Stimulated activated CD8-positive, alpha-beta memory T cell treated with anti-CD3 and anti-CD28 coated beads, Interleukin-15, amount 100 ng/mL, for 24 hours (primary cell): ENCODE measurements at places on chromosomes 1 and 21.

GRCh38 chr1:44830900-44831304 lies 12.2 kb downstream of the PTCH2 start:
- no peak for DNase-seq

DNA sequence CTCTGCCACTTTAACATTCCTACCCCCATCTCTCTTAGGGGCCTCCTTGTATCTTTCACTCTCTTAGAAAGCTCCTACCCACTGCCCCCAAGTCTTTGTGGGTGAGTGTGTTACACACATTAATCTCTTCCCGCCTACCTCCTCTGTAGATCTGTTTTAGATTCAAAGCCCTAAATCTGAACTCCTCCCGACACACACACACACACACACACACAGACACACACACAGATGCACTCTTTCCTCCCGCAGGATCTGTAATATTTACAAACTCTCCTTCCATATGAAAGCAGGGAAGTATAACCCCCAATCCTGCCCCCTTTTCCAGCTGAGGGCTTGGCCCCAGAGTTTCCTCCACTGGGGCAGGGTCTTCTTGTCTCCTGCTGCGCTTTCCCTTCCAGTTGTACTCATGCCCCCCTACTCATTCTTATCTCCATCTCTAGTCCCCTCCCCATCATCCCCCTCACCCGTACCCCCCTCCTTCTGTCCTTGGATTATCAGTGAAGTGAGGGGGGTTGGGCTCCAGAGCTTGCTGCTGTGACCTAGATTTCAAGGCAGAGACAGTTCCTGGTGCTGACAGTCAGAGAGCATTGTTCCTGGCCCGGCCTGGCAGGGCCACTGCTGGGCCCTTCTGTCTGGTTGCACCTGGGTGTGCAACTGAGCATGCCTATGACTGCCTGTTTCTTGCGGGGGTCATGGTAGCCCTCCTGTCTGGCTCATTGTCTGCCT lies 4.3 kb downstream of the PEA15 start:
- DNase-seq: no peak

GRCh38 chr21:37871121-37871862 lies 45.0 kb downstream of the KCNJ6 start:
- DNase-seq: no peak

DNA sequence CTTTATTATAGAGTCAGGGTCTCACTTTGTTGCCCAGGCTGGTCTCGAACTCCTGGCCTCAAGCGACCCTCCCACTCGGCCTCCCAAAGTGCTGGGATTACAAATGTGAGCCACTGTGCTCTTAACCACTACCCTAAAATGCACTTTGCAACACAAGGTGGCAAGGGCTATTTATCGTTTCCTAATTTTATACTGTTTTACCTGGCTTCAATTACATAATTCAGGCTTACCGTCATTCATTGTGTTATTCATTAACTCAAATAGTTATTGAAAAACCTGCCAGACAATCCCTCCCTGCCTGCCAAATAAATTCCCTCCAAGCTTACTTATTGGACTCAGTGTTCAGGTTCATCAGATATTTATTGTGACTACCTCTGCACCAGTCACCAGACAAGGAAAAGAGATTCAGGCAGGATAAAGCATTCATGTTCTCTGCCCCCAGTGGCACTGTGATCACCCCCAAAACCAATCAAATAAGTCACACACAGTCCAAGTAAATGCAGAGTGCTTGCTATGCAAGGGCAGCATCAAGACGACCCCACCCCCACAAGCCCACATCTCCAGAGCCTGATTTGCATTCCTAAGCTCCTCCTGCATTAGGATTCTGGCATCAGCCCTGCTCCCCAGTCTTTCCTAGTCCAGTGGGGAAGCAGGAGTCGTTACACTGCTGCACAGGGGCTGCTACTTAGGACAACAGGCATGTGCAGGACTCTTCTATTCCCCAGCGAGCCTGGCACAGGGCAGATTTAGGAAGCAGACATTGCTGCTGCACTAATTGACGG lies 8.1 kb downstream of the PAQR7 start:
- DNase-seq: no peak

DNA sequence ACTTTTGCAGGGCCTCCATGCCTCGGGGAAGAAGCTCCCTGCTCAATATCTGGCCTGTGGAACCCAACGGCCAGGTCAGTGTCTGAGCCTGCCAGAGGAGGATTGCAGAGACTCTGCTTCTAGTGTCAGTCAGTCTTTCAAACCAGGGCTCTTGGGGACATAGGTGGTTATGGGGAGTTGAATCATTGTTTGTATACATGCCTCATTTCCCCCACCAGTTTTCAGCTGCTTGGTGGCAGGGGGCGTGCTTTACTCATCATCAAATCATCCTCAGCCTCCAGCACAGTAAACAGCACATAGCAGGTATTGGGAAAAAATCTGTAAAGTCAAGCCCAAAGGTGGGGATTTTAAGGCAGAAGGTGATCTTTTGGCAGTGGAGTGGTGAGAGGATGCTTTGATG lies 17.4 kb upstream of the FAM89A start:
- DNase-seq: no peak

DNA sequence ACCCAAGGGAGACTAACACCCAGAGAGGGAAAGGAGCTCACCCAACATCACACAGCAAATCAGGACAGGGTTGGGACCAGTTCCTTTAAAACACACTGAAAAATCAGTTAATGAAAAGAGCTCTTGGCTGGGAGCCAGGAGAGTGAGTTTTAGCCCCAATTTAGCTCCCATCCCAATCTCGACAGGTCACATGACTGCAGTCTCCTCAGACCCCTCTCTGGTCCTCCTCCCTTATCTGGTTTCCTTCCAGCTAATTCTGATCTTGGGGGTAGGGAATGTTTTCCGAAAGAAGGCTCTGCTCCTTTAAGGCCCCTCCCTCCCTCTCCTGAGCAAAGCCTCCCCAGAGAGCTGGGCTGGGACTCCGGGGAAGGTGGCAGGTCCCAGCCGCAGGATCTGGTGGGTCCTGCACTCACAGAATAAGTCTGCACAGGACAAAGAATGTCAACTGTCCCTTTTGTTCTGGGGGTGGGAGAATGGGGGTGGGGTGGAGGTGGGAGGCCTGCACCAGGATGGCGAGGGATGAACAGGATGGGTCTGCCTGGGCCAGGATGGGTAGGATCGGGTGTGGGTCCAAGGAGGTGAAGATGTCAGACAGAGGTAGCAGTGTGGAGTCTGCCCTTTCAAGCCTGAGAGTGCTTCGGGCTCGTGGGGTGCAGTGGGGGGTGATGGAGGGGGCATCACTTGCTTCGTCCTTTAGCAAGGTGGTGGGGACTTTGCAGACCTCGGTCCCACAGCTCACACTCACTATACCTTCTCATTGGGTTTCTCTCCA lies 57.3 kb upstream of the SSBP3 start:
- DNase-seq: no peak

- no peak for DNase-seq
Observed at GRCh38 chr1:228650141-228650540, 85.1 kb upstream of the RHOU start.

DNA sequence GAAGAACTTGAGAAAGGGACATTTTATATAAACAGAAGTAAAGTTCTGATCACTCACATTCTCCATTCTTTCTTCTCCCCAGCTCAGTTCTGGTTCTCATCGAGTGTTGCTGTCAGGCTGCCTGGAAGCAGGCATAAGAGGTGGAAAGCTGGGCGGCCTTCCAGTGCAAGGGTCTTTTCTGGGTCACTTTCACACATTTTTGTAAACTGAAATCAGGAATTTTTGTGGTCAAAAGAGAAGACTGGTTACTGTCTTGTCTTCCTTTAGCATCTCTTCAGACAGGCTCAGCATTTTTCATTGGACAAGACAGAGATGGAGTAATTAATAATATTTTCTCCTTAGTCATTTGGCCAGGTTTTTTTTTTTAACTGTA lies 93.7 kb downstream of the CTH start:
- no peak for DNase-seq

GRCh38 chr1:223256034-223256433 lies 107.9 kb downstream of the SUSD4 start:
- no peak for DNase-seq

GRCh38 chr1:94773931-94774422 lies 46.2 kb upstream of the SLC44A3 start:
- DNase-seq: no peak

DNA sequence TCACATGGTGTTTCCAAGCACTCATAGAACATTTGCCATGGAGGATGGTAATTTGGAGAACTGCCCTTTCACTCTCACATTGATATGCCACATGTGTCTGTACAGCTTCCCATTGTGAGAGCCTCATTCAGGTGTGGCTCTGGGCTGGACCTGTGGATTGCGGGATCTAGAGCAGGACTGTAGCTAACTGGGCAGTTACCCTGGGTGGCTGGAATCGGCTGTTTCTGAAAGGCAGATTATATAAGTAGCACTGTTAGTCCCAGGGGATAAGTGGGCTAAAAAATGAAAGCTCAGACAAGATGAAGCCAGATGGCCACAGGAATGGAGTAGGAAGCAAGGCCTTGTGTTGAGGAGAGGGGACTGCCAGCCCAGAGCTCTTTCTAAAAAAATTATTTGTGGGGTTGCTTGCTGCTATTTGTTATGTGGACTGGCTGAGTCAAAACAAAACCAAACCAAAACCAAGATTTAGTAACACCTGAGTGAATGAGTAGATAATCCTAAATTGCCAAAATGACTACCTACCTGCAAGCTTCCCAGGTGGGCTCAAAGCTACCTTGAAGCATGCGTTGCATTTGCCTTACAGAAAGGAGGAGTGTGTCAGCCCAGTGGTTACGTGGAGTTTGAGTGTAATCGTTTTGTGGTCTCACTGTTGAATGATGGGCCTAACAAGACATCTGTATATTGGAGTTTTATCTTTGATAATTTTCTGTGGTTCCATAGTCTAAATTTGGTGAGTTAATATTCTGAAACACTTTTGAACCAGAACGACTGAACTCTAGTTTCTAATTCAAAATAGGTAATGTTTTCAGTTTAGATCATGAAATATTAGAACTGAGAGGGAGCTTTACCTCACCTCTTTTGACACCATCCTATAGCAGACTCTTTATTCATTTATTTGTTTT lies 58.0 kb downstream of the SDCCAG8 start:
- DNase-seq: no peak
